Epithelial cell of proximal tubule (primary cell): ENCODE measurements at places on chromosomes 6 and 20.

- DNase-seq = no peak
Observed at GRCh38 chr6:37479266-37479854, 20.3 kb downstream of the CCDC167 start.

DNA sequence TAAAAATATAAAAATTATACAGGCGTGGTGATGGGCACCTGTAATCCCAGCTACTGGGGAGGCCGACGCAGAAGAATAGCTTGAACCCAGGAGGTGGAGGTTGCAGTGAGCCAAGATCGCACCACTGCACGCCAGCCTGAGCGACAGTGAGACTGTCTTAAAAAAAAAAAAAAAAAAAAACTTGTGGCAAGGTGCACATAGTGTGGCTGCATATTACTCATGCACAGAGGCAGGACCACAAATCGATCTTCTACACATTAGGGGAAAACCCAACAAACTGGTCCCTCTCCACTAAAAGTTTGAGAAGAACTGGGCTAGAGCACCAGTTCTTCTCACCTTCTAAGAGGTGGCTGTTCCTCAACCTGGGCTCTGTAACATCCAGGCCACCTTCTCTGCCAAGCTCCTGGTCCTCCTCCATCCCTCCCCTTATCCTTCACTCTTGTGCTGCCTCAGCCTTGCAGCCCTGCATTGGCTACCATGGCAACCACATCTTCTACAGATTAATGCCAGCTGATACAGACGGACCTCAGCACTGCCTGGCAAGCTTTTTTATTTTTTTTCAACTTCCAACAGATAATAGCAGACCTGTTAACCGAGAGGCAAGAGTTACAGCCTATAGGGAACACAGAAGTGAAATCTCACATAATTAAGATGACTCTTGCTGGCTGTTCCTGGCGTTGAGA, 88.0 kb downstream of the ATP9A start:
- DNase-seq = no peak

GRCh38 chr6:31299947-31300346, 28.1 kb upstream of the HLA-C start:
- no peak for DNase-seq

DNA sequence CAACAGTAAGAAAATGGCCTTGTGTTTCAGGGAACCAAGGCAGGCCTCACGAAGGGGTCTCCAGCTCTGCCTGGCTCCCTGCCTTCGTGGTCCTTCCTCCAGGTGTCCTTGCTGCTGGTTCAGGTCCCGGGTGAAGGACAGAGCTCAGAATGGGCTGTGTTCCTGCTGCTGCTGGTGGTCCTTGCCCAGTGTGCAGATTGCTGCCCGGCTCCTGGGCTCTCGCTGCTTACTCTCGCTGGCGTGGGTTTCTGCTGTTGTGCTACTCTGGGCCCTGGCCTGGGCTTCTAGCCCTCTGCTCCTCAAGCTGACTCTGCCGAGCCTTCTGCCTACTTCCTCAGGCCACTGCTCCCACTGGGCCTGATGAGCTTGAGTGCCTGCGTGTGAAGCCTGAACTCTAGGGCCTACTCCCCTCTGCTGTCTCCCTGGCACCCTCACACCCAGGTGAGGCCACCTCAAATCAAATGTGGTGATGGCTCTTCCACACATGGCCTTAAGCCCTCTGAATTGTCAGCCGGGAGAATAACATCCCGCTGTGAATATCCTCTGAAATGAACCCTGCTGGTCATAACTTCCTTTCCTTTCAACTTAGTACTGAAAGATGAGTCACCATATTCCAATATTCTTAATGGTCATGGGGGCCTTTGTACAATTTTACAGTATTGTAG, 171.6 kb downstream of the FOXC1 start:
- no peak for DNase-seq

DNA sequence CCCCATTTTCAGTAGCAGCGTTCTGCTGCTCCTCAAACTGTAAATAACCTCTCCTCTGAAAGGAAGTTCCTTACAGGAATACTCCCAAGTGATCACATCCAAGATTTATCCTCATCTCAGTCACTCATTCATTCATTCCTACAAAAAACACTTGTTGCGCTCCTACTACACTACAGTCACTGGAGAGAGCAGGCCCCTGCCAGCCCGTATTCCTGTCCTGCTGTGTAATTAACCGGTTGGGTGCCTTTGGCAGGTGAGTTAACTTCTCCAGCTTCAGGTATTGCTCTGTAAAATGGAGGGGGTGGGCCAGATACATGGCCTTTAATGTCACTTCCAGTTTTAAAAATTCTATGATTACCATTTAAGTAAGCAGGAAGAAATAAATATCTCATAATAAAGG, 15.0 kb upstream of the ZBTB24 start:
- no peak for DNase-seq

- DNase-seq = peak; percentile 33
Observed at GRCh38 chr6:144898052-144898689, 613.0 kb downstream of the UTRN start.

DNA sequence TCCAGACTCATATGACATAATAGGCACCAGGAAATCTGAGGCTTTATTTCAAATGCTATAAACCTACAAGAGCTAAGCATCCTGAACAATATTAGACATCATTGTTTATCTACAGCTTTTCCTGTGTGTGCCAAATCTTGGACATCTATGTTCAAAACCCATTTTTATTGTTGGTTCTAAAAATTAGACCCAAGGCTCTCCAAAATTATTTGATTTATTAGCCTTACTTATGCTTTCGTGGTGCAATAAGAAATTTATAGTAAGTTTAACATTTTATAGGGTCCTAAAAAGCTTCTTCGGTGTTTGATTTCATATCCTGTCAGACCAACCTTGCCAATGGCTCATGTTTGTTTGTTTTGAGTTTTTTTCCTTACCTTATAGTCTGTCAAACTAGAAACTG, 1014.5 kb upstream of the MANEA start:
- DNase-seq = no peak

- no peak for DNase-seq
Observed at GRCh38 chr20:62922451-62922921, 3.8 kb downstream of the DIDO1 start.

DNA sequence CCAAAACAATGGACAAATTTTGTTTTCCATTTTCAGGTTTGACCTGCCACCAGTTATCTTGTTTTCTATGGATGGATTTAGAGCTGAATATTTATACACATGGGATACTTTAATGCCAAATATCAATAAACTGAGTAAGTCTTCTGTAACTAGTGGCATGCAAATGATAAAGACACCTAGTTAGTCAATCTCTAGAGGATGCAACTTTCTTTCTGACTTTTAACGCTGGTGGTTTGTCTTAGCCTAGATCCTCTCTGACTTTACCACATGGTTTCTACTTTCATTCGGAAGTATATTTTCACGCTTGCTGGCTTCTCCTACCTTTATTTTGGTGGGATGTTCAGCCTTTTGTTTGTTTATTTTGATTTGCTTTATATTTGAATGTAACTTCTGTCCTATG, 21.2 kb downstream of the ENPP3 start:
- no peak for DNase-seq

DNA sequence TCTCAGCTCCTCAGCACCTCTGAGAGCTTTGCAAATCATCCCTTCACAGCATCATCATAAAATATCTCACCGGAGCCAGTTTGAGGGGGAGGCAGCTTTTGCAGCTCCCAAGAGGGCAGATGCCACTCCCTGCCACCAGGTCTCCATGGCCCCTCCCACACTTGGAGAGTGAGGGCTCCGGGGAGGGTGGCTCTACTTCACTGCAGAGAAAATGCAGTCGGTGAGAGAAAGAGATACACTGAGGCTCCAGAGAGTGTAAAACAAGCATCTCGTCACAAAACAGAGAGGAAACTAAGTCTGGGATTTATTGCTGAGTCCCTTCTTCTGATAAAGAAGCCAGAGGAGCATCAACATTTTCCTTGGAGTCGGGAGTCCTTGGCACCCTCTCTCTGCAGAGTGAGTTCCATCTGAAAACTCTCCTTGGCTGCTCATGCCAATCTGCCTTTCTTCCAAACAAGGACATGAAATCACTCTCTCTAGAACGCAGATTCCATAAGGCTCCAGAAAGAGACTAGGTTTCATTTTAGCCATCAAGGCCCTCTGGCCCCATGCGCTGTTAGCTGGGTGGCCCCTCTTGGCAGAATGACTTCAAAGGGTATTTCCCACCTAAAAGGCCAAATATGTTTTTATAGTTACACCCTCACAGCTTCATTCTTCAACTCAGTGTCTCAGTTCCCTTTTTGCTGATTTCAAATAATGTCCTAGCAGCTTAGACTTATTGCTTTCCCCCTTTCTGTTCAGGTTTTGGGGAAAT, 70.6 kb upstream of the F13A1 start:
- DNase-seq = no peak

GRCh38 chr6:157187182-157188083, 135.9 kb downstream of the TMEM242 start:
- no peak for DNase-seq

- DNase-seq = no peak
Observed at GRCh38 chr20:39775110-39775509, 813.0 kb downstream of the DHX35 start.

DNA sequence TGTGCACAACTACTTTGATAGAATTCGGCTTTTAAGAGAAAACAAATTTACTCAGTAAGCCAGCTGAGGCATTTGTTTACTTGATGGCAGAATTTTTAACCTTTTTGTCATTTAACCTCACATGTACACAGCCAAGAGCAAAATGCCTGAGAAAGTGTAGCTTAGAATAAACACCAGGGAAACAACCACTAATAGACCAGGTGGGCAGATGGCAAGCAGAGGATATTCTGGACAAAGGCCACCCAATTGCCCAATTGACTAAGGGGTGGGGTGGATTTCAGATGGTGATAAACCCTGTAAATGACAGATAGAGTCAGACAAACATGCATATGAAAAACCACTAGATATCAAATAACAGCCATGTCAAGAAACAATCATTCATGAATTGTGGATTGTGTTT, 190.7 kb upstream of the FBXL4 start:
- DNase-seq = no peak

DNA sequence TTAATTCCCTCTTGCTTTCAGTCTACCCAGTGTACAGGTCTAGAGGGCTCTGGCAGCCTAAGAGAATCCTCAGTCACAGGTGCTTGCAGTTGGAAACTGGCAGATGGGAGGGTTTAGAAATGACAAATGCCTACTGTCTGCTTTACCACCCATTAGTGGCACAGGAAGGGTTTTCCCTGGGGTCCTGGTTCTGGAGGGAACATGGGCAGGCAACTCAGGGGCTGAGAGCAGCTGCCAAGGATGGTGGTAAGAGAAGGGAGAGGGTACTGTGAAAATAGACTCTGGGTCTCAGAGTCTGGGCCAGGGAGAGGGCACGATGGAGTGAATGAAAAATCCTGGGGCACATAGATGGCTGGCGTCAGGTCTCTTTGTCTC, 103.5 kb downstream of the TCP11 start:
- no peak for DNase-seq

- DNase-seq = no peak
Observed at GRCh38 chr6:28794175-28795002, 129.4 kb downstream of the TRIM27 start.

DNA sequence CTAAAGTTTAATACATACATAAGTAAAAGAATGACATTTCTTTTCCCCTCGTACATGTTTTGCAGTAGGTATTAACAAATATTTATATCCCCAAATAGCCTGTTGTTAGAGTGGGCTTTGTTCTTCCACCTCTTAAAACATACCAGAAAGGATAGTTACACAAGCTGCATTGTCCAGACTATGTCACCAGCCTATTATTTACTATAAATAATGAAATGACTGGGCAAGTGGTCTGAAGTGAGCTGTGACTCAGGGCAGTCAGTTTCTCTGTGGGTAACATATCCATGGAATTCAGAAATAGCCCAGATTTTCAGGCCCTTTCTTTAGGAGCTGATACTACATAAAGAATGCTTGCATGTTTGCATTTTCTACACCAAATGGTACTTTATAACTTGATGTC, 60.1 kb downstream of the FUT9 start:
- DNase-seq = no peak

DNA sequence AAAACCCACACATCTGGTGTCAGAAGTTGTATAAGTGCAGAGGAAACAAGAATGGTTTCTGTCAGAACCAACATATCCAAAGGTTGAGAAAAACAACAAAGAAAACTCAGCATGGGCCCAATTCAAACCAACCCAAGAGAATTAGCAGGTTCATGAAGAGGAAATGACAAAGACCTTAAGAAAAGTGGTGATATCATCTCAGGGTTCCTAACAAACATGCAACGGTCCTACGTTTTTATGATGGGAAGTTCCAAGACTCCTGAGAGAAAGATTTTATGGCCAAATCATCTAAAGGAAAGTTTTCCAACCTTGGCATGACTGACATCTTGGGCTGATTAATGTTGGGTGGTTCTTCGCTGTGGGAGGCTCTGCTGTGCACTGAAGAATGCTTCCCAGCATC, 23.0 kb downstream of the TFB1M start:
- DNase-seq = no peak

GRCh38 chr6:16670183-16670582, 91.1 kb downstream of the ATXN1 start:
- no peak for DNase-seq

- no peak for DNase-seq
Observed at GRCh38 chr6:47071681-47072080, 29.5 kb upstream of the ADGRF1 start.

DNA sequence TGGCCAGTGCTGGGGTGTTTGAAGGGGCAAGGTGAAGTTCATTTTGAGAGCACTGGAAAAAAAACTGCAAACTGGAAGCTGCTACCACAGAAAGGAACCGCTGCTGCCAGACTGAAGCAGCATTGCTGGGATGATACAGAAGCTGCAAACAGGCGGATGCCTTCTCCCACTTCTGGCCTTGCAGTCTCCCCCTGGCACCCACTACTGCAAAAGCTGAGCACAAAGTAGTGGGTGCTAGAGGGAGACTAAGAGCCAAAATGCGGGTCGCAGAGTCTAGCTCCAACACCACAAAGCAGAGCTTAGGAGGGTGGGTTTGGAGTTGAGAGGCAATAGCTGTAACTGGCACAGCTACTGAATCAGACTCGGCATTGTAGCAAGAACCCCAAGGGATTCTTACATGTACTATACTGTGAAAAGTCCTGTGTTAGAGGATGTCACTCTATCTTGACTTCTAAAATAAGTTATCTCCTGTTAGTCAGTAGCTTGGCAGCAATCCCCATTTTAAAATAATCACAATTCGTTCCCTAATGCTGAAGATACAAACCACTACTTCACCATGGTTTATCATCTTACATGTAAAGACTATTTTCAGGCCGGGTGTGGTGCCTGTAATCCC, 44.0 kb upstream of the COL21A1 start:
- DNase-seq = no peak

DNA sequence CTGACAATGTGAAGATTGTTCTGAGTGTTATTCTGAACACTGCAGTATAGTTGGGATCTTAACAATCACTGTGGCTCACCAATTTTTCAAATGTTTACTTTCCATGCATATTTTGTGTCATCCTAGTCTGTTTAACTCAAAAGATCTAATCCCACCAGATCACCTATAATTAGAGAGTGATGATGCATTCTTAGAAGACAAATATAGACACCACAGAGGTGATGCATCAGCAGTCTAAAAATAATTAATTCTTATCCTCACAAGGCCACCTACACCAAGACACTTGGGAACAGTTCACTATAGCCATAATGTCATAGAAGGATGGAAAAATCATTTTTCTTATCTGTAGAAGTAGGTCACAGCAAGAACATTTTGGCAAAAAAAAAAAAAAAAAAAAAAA, 154.8 kb downstream of the UBE3D start:
- no peak for DNase-seq
